ENCODE measurements at places on chromosomes 2 and 18.

- DNase-seq, result no peak
These were observed 155.0 kb downstream of the ZBTB7C start for GRCh38 chr18:48254077-48254602.

GRCh38 chr2:105581555-105581944 lies 163.2 kb upstream of the NCK2 start:
- DNase-seq, result no peak

- no peak for DNase-seq
These were observed 8.0 kb downstream of the GNLY start for GRCh38 chr2:85702172-85702571.

DNA sequence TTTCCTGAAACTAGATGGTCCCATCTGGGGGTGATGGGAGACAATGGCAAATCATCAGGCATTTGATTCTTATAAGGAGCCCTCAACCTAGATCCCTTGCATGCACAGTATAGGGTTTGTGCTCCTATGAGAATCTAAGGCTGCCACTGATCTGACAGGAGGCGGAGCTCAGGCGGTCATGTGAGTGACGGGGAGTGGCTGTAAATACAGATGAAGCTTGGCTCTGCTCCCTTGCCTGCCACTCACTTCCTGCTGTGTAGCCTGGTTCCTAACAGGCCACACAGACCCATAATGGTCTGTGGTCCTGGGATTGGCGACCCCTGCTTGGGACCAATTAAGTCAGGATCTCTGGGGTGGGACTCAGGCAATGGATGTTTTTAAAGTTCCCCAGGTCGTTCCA lies 293.4 kb downstream of the ZNF521 start:
- DNase-seq, result no peak

DNA sequence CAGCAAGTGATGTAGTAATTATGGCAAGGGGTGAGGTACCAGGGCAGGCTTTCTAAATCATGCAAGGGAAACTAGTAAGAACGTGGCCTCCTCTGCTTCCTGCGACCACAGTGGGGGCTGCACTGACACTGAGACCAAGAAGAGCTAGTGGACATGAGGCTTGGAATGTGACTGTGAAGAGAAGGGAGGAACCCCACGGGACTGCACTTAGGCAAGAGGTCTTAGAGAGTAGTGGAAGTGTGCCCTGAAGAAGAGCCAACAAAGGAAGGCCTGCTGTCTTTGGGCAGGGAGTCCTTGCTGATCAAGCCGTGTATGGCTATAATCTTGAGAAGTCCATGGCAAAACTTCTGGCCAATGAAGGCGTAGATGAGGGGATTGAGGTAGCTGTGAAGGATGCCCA lies 8.9 kb upstream of the RUFY4 start:
- DNase-seq, result no peak

GRCh38 chr18:33641141-33641540 lies 63.1 kb downstream of the ASXL3 start:
- no peak for DNase-seq

DNA sequence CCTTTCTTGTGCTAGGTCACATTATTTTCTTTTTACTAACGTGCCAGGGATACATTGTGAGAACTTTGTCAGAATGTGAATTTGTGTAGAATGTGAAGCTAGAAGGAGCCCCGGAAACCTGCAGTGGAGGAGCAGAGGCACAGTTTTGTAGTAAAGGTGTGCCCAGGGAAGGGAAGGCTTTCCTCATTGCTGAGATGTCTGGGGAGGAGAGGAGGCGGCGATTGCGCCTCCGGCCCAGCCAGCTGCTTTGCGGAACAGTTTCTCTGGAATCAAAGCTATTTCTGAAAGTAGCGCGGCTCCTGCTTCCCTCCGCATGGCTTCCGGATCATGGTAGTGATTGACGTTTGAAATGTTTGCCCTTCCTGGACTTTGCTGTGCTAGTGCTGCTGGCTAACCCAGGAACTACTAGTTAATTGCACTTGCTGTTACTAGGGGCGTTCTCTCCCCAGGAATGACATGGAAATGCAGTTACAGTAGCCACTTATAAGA lies 83.1 kb upstream of the RBM44 start:
- no peak for DNase-seq

GRCh38 chr18:55477499-55477859 lies 110.5 kb downstream of the TCF4 start:
- DNase-seq, result no peak

- no peak for DNase-seq
These were observed 40.7 kb upstream of the NT5C1B start for GRCh38 chr2:18630101-18630500.

DNA sequence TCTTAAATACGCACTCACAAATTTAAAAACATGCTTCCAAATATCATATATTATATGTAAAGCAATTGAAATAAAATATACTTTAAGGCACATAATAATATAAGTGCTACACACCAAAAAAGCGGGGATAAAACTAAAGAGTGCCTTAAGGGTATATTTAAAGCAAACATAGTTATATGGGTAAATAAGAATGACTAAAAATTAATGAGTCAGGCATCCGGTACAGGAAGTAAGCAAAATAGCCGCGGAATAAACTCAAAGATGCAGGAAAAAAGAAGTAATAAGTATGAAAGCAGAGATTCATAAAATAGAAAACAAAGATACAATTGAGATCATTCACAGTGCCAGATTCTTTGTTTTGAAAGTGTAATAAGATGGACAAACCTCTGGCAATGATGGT lies 503.5 kb upstream of the SOX11 start:
- no peak for DNase-seq

GRCh38 chr18:50507120-50507590 lies 52.7 kb upstream of the MAPK4 start:
- DNase-seq, result no peak

DNA sequence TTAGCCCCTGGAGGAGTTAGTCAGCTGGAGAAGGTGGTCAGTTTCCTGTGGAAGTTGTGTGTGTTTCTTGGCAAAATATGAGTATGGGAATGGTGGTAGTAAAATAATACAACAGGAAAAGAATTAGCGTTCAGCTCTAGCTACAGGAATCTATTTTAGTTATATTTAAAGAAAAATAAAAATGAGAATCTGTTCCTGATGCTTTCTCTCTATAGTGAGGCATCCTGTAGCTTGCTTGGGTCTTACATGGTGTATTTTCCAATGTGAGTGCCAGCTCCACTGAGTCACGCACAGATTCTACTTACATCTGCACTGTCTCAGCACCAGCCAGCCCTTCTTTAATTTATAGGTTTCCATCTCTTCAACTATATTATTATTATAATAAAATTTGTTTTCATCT lies 132.2 kb downstream of the BIRC6 start:
- no peak for DNase-seq

DNA sequence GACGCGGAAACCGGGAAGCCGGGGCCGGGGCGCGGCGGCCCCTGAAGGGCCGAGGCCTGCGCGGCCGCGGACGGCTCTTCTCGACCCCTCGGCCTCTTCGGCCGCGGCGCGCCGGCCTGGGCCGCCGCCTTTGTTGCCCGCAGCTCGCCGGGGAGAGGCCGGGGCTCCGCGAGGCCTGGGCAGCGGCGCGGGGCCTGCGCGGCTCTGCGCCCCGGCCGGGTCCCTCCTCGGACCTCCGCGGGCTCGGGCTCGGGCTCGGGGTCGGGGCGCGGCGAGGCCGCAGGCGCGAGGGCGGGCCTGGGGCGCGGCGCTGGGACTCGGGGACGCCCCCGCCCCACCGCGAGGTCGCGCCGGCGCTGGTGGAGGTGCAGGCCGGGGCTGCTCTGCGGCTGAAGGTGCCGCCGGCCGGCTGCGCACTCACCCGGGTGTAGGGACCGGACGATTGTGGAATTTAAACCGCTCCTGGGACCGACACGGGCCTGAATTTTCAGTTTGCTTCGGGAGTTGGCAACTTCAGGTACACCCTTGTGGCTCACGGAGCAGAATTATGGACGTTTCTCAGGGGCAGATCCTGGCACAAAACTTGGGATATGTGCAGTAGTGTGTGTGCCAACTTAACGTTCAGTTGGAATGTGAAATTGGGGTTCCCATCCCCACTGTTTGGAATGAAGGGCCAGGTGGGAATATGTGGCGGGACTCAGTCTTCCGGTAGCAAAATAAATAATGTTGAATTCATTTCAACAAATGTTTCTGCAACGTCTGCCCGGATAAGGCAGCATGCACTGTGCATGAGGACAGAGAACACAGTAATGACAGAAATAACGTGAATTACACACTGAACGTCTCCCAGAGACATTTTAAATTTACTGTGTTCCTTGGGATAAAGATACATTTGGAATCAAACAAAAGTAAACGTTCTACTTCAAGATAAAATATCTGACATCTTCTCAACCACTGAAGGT lies 787 bp downstream of the SOCS6 start:
- DNase-seq, result no peak

DNA sequence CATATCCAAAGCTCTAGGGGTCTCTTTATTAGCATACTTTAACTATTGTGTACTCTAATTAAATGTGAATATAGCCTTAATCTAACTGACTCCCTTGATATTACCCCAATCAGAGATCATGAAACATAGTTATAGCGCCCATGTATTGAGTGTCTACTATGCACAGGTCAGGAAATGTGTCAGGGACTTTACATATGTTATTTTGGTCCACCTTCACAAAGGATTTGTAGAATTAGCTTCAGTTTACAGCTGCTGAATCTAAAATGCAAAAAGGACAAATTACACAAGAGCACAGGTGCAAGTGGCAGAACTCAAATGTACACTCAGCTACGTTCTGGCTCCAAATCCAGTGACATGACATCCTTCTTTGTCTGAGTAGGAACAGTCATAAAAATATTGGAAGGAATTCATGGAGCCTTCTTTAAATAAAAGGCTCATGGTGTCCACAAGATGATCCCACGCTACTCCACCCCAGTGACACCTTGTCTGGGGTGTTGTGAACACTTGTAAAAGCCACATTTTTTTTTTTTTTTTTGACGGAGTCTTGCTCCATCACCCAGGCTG lies 38.7 kb upstream of the ATL2 start:
- no peak for DNase-seq

- DNase-seq, result no peak
These were observed 1.1 kb upstream of the CIDEA start for GRCh38 chr18:12253027-12253426.

- DNase-seq, result no peak
These were observed 77.1 kb downstream of the SFXN5 start for GRCh38 chr2:72994282-72994990.

DNA sequence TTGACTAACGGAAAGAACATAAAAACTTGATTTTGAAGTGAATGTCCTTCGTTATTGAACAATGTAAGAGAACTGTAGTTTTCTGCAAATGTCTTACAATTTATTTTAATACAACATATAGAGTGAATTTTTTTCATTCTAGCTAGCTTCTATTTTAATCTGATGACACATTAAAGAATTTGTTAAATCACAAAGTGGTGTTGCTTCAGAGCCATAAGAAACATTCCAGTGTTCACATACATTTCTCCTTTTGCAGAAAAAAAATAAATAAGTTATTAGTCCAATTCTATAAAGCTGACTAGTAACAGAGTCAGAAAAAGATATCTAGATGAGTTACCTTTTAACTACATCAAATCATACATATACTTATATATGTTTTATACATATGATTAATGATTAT lies 914.3 kb upstream of the SLC39A10 start:
- DNase-seq, result no peak

- no peak for DNase-seq
These were observed 91.0 kb downstream of the TMEM185B start for GRCh38 chr2:120132190-120132589.

- no peak for DNase-seq
These were observed 191.9 kb upstream of the CHAC2 start for GRCh38 chr2:53575721-53576124.

All from activated naive CD8-positive, alpha-beta T cell treated with anti-CD3 and anti-CD28 coated beads, Interleukin-2, amount 50 U/mL, for 16 hours (primary cell).